ENCODE measurements at places on chromosomes 11 and 22.

DNA sequence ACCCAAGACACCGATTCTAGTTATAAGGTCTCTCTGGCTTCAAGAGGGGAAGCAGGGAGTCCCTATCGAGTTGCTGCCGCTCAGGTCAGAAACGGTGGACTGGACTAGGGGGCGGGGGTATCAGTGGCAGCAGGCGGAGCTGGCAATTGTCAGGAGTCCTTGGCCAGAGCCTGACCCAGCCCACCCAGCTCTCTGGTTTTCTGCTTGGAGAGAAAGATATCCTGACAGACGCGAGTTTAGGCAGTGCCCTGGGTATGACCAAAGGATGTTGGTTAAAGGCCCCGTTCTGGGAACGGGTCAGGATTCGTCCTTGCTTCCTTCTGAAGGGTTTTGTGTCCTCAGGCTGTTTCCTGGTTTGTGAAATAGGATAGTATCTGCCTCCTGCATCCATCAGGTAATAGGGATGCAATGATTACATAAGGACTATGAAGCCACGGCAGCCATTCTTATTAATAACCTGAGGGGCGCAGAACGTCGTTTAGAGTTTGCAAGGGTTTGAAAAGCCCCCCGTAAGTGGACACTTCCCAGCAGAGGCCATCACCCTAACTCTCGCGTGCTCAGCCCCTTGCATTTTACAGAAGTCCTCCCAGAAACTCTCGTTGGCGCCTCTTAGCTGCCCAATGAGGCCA is 700 bp upstream of the DEPDC5 start:
- no peak for DNase-seq

DNA sequence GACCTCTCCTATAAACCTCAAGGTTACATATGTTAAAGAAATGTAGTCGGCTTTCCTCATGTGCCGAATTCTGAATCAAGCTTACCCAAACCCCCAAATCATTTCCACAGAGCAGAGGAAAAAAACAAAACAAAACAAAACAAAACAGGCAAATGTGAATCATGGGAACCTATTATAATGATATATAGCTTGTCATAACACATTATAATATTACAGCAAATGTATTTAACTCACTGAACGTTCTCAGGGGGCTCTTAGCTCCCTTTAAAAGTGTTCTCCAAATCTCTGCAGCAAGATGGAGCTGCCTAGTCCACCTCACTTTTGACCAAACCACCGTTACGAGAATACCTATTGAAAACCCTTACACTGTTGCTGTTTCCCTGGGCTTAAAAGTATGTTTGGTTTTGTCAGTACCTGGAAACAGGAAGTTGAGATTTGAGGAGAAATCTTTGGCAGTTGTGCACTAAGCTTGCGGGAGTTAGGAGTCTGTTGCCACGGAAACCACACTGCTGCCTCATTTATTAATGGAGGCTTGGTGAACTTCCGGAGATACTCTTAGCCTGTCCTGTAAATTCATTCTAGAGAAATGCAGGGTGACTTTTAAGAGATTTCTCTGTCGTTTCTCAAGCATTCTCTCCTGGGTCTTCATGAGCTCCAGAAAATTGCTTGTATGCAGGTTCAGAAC is 167.0 kb upstream of the RASSF10 start:
- peak; percentile 62 for DNase-seq

- peak; percentile 87 for DNase-seq
These were observed 32.1 kb upstream of the GNB1L start for GRCh38 chr22:19886605-19887255.

GRCh38 chr11:808427-809286 is 1.1 kb upstream of the RPLP2 start:
- no peak for DNase-seq
